Activated CD8-positive, alpha-beta T cell treated with anti-CD3 and anti-CD28 coated beads for 36 hours (primary cell): ENCODE measurements at places on chromosomes 16 and 17. TPM values are rescaled to one million over a fixed set of nuclear protein-coding genes. Genes with fewer than 3 reads are reported as not detected.

DNA sequence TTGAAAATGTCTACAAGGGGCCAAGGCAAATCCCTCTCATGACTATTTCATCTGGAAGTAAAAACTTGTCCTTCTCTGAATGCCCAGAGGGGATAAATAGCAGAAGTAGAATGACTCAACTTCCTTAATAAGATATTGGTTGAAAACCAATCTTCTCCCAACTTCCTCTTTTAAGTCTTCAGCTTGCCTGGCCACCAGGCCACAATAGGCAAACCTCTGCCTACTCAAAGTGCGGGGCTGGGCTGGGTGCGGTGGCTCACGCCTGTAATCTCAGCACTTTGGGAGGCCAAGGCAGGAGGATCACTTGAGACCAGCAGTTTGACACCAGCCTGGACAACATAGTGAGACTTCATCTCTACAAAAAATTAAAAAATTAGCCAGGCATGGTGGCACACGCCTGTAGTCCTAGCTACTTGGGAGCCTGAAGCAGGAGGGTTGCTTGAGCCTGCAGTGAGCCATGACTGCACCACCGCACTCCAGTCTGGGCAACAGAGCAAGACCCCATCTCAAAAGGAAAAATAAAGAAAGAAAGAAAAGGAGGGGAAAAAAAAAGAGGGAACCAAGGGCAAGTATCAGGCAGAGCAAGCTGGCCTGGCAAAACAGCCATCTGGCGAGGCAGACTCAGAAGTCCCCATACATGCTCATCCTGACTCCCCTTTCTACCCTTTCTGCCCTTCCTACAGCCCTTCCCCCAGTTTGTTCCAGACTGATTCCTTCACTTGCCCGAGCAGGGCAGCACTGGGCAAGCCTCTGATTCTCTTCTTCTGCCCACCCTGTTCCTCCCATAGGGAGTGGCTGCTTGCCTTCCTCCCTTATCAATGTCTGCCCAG lies 20.6 kb downstream of the MAP3K14 start:
- no peaks in the 10 kb centered on the region for H3K27me3 ChIP-seq
- H3K36me3 ChIP-seq, result peaks cover 57% of the 10 kb centered on the region
- peak overlapping the region; percentile 81 for H3K27ac ChIP-seq

DNA sequence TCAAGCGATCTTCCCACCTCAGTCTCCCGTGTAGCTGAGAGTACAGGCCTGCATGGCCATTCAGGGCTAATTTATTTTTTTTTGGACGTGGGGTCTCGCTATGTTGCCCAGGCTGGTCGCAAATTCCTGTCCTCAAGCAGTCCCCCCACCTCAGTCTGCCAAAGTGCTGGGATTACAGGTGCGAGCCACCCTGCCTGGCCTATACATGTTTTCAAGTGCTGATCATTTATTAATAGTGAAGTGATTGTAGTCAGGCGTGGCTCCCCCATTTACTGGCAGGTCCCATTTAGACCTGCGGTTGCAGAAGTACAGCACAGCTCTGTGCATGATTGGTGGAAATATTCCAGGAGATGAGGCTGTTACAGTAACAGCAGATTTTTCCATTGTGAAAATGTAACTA lies 8.4 kb downstream of the FOXK2 start:
- no peak overlapping the region for H3K27ac ChIP-seq
- no peak overlapping the region for H3K4me3 ChIP-seq
- DNase-seq, result no peak
- H3K27me3 ChIP-seq, result no peaks in the 10 kb centered on the region

DNA sequence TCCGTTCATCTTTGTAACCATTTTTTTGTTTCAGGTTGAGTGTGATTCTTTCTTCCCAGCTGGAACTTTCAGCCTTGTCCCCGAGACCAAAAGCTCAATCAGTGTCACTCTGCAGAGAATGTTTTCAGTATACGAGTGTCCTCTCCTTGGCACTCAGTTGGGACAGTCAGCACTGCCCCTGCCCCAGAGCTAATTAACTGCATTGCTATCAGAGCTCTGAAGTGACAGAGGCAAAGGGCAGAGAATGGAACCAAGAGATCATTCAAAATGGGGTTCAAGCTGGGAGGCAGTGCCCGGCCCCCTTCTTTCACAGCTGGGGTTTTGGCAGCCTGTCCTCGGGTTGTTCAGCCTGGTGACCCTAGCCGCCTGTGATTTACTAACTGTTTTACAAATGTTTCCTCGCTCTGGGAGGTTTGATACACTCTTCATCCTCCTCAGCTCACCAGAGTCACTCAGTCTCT lies 195.9 kb upstream of the TBX2 start:
- no peaks in the 10 kb centered on the region for H3K36me3 ChIP-seq
- no peak overlapping the region for H3K27ac ChIP-seq
- DNase-seq, result no peak

The MILR1 gene
- 2.3 TPM for total RNA-seq

The HCRT gene
- total RNA-seq, result not detected

- peak overlapping the region; percentile 85 for H3K27ac ChIP-seq
- peak; percentile 79 for DNase-seq
Measured at GRCh38 chr17:42845918-42846593, 1.7 kb downstream of the AOC2 start.

DNA sequence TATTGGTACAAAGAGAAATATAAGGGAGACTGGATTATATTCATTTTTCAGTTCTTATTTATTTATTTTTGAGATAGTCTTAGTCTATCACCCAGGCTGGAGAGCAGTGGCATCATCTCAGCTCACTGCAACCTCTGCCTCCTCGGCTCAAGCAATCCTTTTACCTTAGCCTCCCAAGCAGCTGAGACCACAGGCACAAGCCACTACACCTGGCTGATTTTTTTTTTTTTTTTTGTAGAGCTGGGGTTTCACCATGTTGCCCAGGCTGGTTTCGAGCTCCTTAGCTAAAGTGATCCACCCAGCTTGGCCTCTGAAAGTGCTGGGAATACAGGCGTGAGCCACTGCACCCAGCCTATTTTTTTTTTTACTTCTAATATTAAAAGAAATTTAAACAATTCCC lies 40.1 kb upstream of the USP7 start:
- peaks cover 1% of the 10 kb centered on the region for H3K4me1 ChIP-seq
- H3K36me3 ChIP-seq, result no peaks in the 10 kb centered on the region
- H3K4me3 ChIP-seq, result no peak overlapping the region
- H3K27me3 ChIP-seq, result peaks cover 5% of the 10 kb centered on the region

The RANBP10 gene
- total RNA-seq, result 18.9 TPM

- peak overlapping the region; percentile 53 for H3K27ac ChIP-seq
- peaks cover 2% of the 10 kb centered on the region for H3K4me1 ChIP-seq
- H3K4me3 ChIP-seq, result no peak overlapping the region
Measured at GRCh38 chr16:74480150-74481029, 59.1 kb upstream of the CLEC18B start.

DNA sequence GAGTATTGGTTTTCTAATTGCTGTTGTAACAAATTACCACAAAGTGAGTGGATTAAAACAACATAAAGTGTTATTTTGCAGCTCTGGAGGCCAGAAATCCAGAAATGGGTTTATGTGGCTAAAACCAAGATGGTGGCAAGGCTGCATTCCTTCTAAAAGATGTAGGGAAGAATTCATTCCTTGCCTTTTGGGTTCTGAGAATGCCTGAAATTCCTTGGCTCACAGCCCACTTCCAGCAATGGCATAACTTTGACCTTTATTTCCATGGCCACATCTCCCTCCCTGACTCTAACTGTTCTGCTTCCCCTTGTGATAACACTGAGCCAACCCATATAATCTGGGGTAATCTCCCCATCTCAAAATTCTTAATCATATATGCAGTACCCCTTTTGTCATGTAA lies 269.6 kb upstream of the RPL38 start:
- H3K4me1 ChIP-seq, result peaks cover 6% of the 10 kb centered on the region
- H3K27ac ChIP-seq, result no peak overlapping the region
- no peaks in the 10 kb centered on the region for H3K36me3 ChIP-seq
- peaks cover 2% of the 10 kb centered on the region for H3K27me3 ChIP-seq
- H3K4me3 ChIP-seq, result no peak overlapping the region

GRCh38 chr16:14098081-14098480 lies 27.0 kb downstream of the MRTFB start:
- H3K36me3 ChIP-seq, result no peaks in the 10 kb centered on the region
- no peak overlapping the region for H3K27ac ChIP-seq
- peaks cover 21% of the 10 kb centered on the region for H3K4me1 ChIP-seq
- no peak overlapping the region for H3K4me3 ChIP-seq
- H3K27me3 ChIP-seq, result no peaks in the 10 kb centered on the region
- no peak for DNase-seq

DNA sequence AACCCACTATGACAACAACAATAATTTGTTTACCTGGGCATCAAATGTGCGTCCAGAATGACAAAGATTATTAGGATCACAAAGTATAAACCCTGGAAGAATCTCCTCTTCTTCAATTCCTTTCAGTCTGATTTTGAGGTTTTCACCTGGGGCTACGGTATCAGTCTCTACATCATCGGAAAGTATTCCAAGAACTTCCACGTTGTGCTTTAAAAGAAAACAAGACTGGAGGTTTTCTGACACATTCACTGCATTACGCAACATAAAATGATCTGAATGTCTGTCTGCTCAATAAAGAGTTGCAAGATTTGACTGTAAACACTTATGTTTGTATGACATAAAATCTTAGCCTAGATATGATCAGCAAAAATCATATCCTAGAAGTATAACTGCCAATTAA lies 26.0 kb upstream of the RSL1D1 start:
- no peaks in the 10 kb centered on the region for H3K27me3 ChIP-seq
- H3K4me1 ChIP-seq, result peaks cover 4% of the 10 kb centered on the region
- no peak overlapping the region for H3K4me3 ChIP-seq
- no peak overlapping the region for H3K27ac ChIP-seq

The PROCA1 gene
- 5.1 TPM for total RNA-seq

DNA sequence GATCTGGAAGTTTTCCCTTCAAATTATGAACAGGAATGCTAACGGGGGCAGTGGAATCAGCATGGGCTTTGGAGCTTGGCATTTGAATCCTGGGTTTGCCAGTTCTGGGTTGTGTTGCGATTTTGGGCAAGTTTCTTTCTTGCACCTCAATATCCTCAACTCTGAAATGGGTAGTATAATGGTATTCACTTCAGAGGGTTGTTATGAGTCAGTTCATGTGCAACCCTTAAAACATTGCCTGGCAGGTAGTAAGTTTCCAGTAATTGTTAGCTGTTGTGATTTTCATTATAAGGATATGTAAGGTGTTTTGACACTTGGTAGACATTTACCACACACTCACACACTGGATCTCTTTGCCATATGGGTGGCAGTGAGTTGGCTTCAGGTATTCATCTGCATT lies 33.4 kb downstream of the SNX29 start:
- H3K4me3 ChIP-seq, result no peak overlapping the region
- H3K27me3 ChIP-seq, result no peaks in the 10 kb centered on the region
- no peaks in the 10 kb centered on the region for H3K36me3 ChIP-seq
- H3K27ac ChIP-seq, result peak overlapping the region; percentile 58
- peaks cover 17% of the 10 kb centered on the region for H3K4me1 ChIP-seq

The CLDN7 gene
- 1.5 TPM for total RNA-seq

The SLFN12 gene
- 6.3 TPM for total RNA-seq

GRCh38 chr17:78023042-78023441 lies 64.5 kb downstream of the TNRC6C start:
- no peaks in the 10 kb centered on the region for H3K27me3 ChIP-seq
- no peak for DNase-seq
- H3K27ac ChIP-seq, result no peak overlapping the region
- H3K4me3 ChIP-seq, result no peak overlapping the region
- peaks cover 7% of the 10 kb centered on the region for H3K36me3 ChIP-seq
- peaks cover 45% of the 10 kb centered on the region for H3K4me1 ChIP-seq

GRCh38 chr16:55453909-55454308 lies 25.1 kb upstream of the MMP2 start:
- H3K4me3 ChIP-seq, result no peak overlapping the region
- DNase-seq, result no peak
- no peaks in the 10 kb centered on the region for H3K36me3 ChIP-seq
- H3K27me3 ChIP-seq, result peaks cover 3% of the 10 kb centered on the region
- H3K27ac ChIP-seq, result no peak overlapping the region

- no peaks in the 10 kb centered on the region for H3K27me3 ChIP-seq
- DNase-seq, result no peak
- H3K4me3 ChIP-seq, result no peak overlapping the region
- no peaks in the 10 kb centered on the region for H3K36me3 ChIP-seq
- no peak overlapping the region for H3K27ac ChIP-seq
Measured at GRCh38 chr17:71441098-71441497, 679.7 kb upstream of the SOX9 start.

The KCNJ16 gene
- not detected for total RNA-seq
